ENCODE measurements at places on chromosomes 1 and 21. TPM values are rescaled to one million over a fixed set of nuclear protein-coding genes. Genes with fewer than 3 reads are reported as not detected.

DNA sequence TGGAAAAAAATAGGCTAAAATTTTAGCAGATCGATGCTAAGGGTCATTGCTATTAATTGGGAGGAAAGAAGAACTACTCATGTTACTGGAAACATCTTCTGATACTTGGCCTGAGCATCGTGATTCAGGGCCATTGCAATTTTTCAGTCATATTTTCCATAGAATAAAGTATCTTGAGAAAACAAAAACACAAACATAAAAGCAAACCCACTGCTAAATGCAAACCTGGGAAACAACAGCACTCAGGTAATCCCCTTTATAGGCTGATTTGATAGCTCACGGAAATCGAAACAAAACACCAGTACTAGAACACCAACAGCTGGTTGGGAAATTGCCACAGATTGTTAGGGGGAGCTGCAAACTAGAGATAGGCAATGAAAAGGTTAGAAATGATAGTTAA lies 172.9 kb upstream of the ESRRG start:
- DNase-seq: no peak
- H3K36me3 ChIP-seq: no peaks in the 10 kb centered on the region
- H3K4me3 ChIP-seq: no peak overlapping the region
- no peaks in the 10 kb centered on the region for H3K27me3 ChIP-seq

- no peaks in the 10 kb centered on the region for H3K27me3 ChIP-seq
- DNase-seq: no peak
- H3K36me3 ChIP-seq: peaks cover 10% of the 10 kb centered on the region
- no peak overlapping the region for H3K4me3 ChIP-seq
These were observed 5.4 kb upstream of the PITHD1 start for GRCh38 chr1:23772854-23773242.

- peaks cover 29% of the 10 kb centered on the region for H3K27me3 ChIP-seq
- no peaks in the 10 kb centered on the region for H3K36me3 ChIP-seq
- H3K4me1 ChIP-seq: peaks cover 17% of the 10 kb centered on the region
- DNase-seq: no peak
- H3K4me3 ChIP-seq: no peak within 1 kb of the TSS
- H3K27ac ChIP-seq: no peak within 1 kb of the TSS
These were observed at the start of gene LRRC38 for GRCh38 chr1:13513895-13514546. LRRC38 (minus strand) TSS chr1:13514003; CDS start chr1:13513593, 410 bp downstream.

DNA sequence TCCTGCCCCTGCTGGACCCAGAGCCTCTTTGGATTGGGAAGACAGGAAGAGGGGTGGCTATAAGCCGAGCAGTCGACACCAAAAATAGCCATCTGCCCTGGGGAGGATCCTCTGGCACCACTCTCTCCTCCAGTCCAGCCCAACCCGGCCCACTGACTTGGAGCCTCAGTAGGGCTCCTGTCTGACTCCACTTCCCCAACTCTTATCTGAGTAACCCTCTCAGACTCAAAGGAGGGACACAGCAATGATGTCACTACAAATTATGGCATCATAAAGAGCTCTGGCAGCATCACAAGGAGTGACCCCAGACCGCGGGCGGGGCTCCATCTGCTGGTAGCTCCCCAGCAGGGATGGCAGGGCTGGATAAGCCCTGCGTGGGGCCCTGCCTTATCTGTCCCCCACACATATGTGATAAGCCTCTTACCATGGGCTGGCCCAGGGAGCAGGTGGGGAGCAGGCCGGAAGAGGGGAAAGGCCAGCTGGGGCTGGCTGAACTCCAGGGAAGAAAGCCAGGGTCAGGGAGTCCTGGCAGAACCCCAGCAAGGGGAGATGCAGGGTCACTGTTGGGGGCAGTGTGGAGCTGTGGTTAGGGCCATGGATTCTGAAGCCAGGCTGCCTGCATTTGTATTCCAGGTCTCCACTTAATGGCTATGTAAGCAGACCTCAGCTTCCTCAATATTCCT lies 4.6 kb upstream of the SLC6A9 start:
- H3K36me3 ChIP-seq: no peaks in the 10 kb centered on the region
- DNase-seq: no peak
- no peaks in the 10 kb centered on the region for H3K27me3 ChIP-seq
- peaks cover 21% of the 10 kb centered on the region for H3K4me1 ChIP-seq
- peak overlapping the region; percentile 66 for H3K27ac ChIP-seq
- no peak overlapping the region for H3K4me3 ChIP-seq

DNA sequence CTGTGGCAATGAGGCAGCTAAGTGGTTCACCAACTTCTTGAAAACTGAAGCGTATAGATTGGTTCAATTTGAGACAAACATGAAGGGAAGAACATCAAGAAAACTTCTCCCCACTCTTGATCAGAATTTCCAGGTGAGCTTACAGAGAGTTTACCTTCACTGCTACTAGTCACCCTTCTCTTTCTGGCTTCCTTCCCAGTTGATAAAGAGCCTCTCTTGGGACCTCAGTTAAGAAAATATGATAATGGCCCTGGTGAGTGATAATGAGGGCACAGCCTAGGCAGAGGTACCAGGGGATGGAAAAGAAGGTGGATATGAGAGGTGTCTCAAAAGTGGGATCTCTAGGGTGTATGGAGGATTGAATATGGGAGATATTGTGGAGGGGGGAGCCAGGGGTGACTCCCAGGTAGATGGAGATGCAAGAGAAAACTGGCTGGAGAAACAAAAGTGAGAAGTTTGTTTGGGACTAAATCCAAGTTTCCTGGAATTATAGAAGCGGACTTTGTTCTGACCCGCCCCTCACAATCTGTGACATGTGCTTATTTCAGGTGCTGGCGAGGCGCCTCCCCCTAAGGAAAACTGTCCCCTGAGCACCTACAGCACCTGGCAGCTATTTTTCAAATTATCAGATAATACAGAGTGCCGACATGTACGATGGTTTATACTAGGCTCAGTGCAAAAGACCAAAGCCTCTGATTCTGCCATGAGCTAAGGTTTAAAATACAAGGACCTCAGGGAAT lies 13.7 kb downstream of the MTARC2 start:
- no peaks in the 10 kb centered on the region for H3K27me3 ChIP-seq
- peaks cover 64% of the 10 kb centered on the region for H3K36me3 ChIP-seq
- H3K27ac ChIP-seq: no peak overlapping the region
- no peak for DNase-seq
- no peak overlapping the region for H3K4me3 ChIP-seq

- no peaks in the 10 kb centered on the region for H3K4me1 ChIP-seq
- DNase-seq: no peak
- no peaks in the 10 kb centered on the region for H3K36me3 ChIP-seq
- H3K27me3 ChIP-seq: no peaks in the 10 kb centered on the region
- no peak overlapping the region for H3K27ac ChIP-seq
- H3K4me3 ChIP-seq: no peak overlapping the region
These were observed 10.0 kb downstream of the NCF2 start for GRCh38 chr1:183580281-183580682.

DNA sequence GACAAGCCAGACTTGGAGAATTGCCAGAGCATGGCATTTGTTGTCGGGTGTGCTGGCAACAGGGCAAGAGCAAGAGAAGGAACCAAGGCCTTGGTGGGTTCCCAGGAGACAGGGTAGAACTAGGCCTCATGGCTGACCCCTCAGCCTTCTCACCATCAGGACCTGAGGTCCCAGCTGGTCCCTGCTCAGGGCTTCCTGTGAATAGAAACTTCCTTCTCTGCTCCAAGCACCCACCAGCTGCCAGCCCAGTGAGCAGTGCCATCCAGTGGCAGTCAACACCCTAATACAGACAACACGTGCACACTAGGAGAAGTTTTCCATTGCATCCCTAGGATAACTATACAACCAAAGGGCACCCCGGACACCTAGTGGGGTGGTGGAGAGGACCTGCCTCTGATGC lies 22.8 kb downstream of the S100A6 start:
- H3K27ac ChIP-seq: no peak overlapping the region
- no peak overlapping the region for H3K4me3 ChIP-seq
- no peak for DNase-seq

DNA sequence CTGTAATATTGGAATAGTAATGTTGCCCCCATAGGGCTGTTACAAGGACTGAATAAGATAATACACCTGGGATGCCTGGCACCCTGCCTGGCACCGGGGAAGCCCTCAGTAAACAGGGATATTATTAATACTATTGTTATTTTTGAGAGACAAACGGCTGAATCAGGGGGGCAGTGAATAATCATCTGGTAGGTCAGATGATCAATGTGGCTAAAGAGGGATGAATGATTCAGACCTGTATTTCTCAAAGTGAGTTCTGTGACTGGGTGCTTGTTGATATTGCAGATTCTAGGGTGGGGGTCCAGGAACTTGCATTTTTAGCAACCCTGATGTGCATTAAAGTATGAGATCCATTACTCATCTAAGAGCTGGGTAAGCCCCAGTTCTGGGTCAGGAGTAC lies 46.2 kb upstream of the BCL10 start:
- no peaks in the 10 kb centered on the region for H3K27me3 ChIP-seq
- no peak for DNase-seq
- no peaks in the 10 kb centered on the region for H3K36me3 ChIP-seq
- H3K4me1 ChIP-seq: peaks cover 7% of the 10 kb centered on the region
- no peak overlapping the region for H3K4me3 ChIP-seq
- H3K27ac ChIP-seq: no peak overlapping the region

DNA sequence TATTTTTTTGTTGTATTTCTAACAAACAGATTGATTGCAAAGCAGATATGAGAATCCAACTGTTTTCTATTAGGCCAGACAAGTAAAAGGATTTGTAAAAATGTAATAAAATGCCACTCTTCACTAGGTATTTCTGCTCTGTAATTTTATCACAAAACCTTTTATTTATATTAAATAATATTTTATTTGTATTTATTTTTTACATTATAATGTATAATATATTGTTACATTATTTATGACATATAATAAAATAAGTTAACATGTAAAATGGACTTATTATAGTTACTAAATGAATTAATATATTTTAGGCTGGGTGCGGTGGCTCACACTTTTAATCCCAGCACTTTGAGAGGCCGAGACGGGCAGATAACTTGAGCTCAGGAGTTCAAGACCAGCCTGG lies 12.7 kb upstream of the TNNI1 start:
- no peaks in the 10 kb centered on the region for H3K36me3 ChIP-seq
- H3K27me3 ChIP-seq: peaks cover 8% of the 10 kb centered on the region
- no peak overlapping the region for H3K4me3 ChIP-seq
- H3K27ac ChIP-seq: no peak overlapping the region
- peaks cover 10% of the 10 kb centered on the region for H3K4me1 ChIP-seq

- no peaks in the 10 kb centered on the region for H3K36me3 ChIP-seq
- no peaks in the 10 kb centered on the region for H3K27me3 ChIP-seq
- no peak overlapping the region for H3K27ac ChIP-seq
- H3K4me1 ChIP-seq: no peaks in the 10 kb centered on the region
- no peak for DNase-seq
- H3K4me3 ChIP-seq: no peak overlapping the region
These were observed 8.3 kb upstream of the VN1R5 start for GRCh38 chr1:247247568-247247967.

DNA sequence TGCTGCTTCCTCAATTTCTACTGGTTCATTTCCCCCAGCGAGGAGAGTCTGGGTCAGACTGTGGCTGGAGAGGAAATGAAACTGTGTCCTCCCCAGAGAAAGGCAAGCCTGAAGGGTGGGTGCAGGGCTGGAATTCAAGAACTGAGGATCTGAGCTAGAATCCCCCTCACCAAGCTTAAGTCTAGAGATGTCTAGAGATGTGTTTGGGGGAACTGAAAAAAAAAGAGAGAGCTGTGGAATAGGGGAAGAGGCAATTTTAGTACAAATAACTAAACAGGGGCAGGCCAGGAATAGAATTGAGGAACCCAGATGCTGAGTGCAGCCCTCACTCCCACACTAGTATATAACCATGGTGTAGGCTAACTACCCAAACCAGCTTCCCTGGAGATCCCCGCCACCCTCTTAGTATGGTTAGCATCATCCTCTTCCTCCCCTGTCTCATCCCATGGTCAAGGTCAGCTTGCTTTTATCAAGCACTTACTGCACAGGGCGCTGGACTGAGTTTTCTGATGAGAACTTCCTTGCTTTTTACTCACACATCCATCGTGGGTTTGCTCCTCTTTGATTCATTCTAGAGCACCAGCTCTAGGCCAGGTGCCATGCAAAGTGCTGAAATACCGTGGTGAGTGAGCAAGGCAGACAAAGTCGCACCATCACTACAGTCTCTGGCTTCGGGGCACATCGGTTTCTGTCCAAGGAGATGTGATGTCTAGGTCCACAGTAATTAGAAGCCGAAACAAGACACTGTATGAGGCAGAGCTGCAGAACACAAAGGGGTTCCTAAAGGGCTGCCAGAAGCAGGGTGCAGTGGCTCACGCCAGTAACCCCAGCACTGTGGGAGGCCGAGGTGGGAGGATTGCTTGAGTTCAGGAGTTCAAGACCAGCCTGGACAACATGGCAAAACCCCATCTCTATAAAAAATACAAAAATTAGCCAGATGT lies 112.9 kb upstream of the IPO9 start:
- H3K27me3 ChIP-seq: no peaks in the 10 kb centered on the region
- peak overlapping the region; percentile 93 for H3K27ac ChIP-seq
- peaks cover 8% of the 10 kb centered on the region for H3K36me3 ChIP-seq
- DNase-seq: no peak
- H3K4me1 ChIP-seq: peaks cover 89% of the 10 kb centered on the region
- H3K4me3 ChIP-seq: no peak overlapping the region

GRCh38 chr1:21853131-21853427 lies 41.0 kb downstream of the LDLRAD2 start:
- H3K27ac ChIP-seq: peak overlapping the region; percentile 7
- H3K36me3 ChIP-seq: peaks cover 100% of the 10 kb centered on the region
- no peaks in the 10 kb centered on the region for H3K4me1 ChIP-seq
- no peak overlapping the region for H3K4me3 ChIP-seq
- no peak for DNase-seq

GRCh38 chr1:58573705-58574591 lies 3.1 kb downstream of the TACSTD2 start:
- no peak overlapping the region for H3K4me3 ChIP-seq
- H3K36me3 ChIP-seq: no peaks in the 10 kb centered on the region
- no peak for DNase-seq
- peaks cover 25% of the 10 kb centered on the region for H3K27me3 ChIP-seq
- H3K4me1 ChIP-seq: peaks cover 17% of the 10 kb centered on the region
- no peak overlapping the region for H3K27ac ChIP-seq

IL19 gene
- total RNA-seq: not detected

CLCA4 gene
- total RNA-seq: 1.7 TPM

S100A7A gene
- not detected for total RNA-seq

FCGR3B gene
- total RNA-seq: 0.17 TPM

AMY2A gene
- 1.7 TPM for total RNA-seq

CELA2A gene
- total RNA-seq: not detected

LAD1 gene
- not detected for total RNA-seq
